Fibroblast of lung (primary cell): ENCODE measurements at places on chromosomes 3 and 15. TPM values are rescaled to one million over a fixed set of nuclear protein-coding genes. Genes with fewer than 3 reads are reported as not detected.

- H3K27ac ChIP-seq = no peak overlapping the region
- no peak overlapping the region for H3K4me3 ChIP-seq
- peak; percentile 71 for DNase-seq
- no peaks in the 10 kb centered on the region for H3K27me3 ChIP-seq
These were observed 496.1 kb downstream of the FOXP1 start for GRCh38 chr3:71087143-71088018.

- H3K27me3 ChIP-seq = no peaks in the 10 kb centered on the region
- no peak for DNase-seq
- peaks cover 24% of the 10 kb centered on the region for H3K4me1 ChIP-seq
- no peak overlapping the region for H3K4me3 ChIP-seq
- H3K36me3 ChIP-seq = no peaks in the 10 kb centered on the region
These were observed 8.8 kb downstream of the DLL4 start for GRCh38 chr15:40937762-40938535.

GRCh38 chr3:127900536-127900935, 14.5 kb upstream of the KBTBD12 start:
- H3K4me3 ChIP-seq = no peak overlapping the region
- no peak for DNase-seq
- no peaks in the 10 kb centered on the region for H3K36me3 ChIP-seq
- no peaks in the 10 kb centered on the region for H3K27me3 ChIP-seq
- H3K4me1 ChIP-seq = no peaks in the 10 kb centered on the region

The AHSG gene
- not detected in 2 replicates for total RNA-seq

- H3K36me3 ChIP-seq = no peaks in the 10 kb centered on the region
- H3K4me3 ChIP-seq = no peak overlapping the region
- H3K27ac ChIP-seq = no peak overlapping the region
These were observed 133.7 kb upstream of the OSTN start for GRCh38 chr3:191065181-191065805.
